ENCODE measurements at places on chromosomes 12 and 14.

- no peak for DNase-seq
These were observed 187.4 kb upstream of the NTF3 start for GRCh38 chr12:5244513-5244972.

- DNase-seq: no peak
These were observed 150.6 kb upstream of the HIF1A start for GRCh38 chr14:61544448-61545330.

DNA sequence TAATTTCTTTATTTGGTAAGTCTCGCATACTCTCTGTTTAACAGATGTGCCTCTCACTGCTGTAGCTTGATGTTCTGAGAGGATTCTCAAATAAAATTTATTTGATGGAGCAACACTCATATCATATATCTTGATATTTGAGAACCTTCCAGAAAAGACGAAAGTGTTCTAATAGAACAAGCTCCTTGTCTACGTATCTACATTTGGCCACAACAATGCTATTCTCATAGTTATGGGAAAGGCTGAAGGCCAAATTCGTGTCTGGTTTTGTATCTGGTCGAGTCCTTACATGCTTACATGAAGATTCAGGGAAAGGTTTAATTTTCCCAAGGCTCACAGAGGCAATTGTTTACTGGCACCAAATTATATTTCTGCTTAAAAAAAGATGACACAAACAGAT, 186.7 kb upstream of the SLC38A2 start:
- no peak for DNase-seq

GRCh38 chr12:54385251-54385914, 850 bp upstream of the ZNF385A start:
- DNase-seq: no peak

- DNase-seq: peak; percentile 83
These were observed 26.3 kb upstream of the BCDIN3D start for GRCh38 chr12:49868952-49869815.

DNA sequence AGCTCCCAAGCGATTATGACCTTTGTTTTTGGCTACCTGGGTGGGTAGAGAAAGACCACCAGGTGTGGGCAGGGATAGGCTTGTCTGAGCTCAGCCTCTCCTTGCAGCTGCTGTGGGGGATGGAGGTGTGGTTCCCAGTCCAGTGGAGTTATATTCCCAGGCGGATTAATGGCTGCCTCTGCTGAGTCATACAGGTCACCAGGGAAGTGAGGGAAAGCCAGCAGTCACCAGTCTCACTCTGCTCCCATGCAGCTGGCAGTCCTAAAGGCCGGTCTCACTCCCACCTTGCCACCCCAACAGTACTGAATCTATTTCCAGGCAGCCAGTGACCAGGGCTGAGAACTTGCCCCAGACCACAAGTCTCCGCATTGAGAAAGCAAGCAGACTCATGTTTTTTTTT, 399.2 kb downstream of the VRK1 start:
- DNase-seq: no peak

GRCh38 chr12:108563804-108564151, 1.4 kb downstream of the ISCU start:
- DNase-seq: no peak

- DNase-seq: no peak
These were observed 182.9 kb downstream of the MON2 start for GRCh38 chr12:62649412-62650138.

DNA sequence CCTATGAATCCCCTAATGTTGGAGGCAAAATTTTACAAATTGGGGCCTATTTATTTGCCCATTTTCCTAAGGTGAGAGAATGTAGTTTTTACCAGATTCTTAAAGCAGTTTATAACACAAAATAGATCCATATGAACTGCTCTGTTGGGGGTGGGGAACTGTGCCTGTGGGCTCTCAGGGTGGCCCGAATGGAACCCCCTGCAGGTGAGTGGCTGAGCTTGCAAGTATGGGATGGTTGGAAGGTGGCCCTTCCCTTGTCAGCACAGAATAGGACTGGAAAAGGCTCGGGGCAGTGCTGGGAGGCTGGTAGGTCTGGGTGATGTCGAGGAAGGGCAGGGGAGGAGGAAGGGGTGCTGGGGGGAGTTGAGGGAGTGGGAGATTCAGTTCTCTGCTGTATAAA, 4.9 kb downstream of the VSX2 start:
- no peak for DNase-seq

DNA sequence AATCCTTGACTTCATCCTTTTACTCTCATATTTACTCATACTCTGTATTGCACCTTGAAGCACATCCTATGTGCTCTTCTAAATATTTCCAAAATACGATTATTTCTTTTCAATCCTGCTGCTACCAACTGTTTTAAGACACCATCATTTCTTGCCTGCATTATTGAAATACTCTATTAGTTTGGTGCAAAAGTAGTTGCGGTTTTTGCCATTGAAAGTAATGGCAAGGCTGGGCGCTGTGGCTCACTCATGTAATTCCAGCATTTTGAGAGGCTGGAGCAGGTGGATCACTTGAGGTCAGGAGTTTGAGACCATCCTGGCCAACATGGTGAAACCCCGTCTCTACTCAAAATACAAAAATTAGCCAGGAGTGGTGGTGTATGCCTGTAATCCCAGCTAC, 412.5 kb downstream of the KCNH5 start:
- DNase-seq: no peak

DNA sequence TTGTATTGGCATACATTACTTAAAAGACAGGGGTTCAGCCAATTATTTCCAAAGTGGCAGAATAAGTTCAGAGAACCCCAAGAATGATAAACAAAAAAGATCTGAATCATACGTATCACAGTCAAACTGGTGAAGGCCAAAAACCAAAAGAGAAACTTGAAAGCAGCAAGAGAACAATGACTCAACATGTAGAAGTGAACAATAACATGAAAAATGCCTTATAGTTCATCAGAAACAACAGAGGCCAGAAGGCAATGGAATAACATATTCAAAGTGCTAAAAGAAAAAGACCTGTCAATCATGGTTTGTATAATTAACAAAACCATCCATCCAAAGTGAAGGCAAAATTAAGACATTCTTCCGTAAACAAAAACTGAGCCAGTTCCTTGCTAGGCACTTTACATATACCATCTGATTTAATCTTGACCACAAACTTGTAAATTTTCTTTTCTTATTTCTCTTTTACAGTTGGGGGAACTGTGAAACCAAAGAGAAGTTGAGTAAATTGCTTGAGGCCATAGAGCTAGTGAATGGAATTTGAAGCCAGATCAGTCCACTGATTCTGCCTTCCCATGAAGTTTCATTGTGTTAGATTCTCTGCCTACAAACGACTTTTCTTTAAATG, 232.1 kb upstream of the SEL1L start:
- no peak for DNase-seq

- DNase-seq: no peak
These were observed 20.5 kb downstream of the FNTB start for GRCh38 chr14:65007202-65007601.

DNA sequence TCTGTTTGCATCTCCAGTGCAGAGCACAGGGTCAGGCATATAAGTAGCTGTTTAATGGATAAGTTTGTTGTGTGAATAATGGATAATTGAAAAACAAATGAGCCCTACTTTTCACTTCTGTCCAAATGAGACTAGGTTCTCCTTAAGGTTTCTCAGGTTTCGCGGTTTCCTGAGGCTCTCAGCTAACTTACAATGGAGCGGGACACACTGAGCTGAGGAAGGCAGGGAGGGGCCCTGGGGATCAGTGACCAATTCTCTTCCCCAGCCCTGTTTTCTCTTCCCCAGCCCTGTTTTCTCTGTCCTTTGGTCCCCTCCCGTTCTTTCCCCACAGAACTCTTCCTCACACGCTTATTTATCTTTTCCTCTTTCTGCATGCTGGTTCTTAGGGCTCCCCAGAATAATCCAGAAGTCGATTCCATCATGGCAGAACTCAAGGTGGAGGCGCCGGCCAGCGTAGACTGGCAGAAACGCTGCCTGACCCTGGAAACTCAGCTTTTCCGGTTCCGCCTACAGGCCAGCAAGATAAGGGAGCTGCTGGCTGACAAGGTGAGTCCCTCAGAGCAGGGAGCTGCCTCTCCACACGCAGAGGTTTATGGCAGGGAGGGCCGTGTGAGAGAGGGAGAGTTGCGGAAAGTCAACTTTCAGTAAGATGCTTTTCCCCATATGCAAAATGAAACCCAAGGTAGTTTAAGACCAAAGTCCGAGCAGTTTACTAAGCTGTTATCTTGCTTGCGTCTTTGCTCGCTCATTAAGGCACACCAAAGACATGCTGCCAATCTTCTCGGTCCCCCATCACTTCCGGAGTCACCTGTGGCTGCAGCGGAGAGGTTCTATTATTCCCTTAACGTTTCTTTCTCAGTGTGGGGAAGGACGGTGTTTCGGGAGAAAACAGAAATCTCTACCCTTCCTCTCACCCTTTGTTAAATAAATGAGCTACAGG, 8.6 kb downstream of the PLEKHH1 start:
- no peak for DNase-seq
